Tibial nerve (tissue), 4 donors: ENCODE measurements at places on chromosomes 7 and 10.

GRCh38 chr7:26441611-26442277 is 150.1 kb downstream of the SNX10 start:
- DNase-seq, result no peak
- H3K27me3 ChIP-seq, result no peaks in the 10 kb centered on the region
- no peak overlapping the region for H3K27ac ChIP-seq

- no peak for DNase-seq
- peaks cover 58% of the 10 kb centered on the region for H3K36me3 ChIP-seq
- H3K27ac ChIP-seq, result peak overlapping the region; percentile 87
- no peaks in the 10 kb centered on the region for H3K27me3 ChIP-seq
- H3K4me3 ChIP-seq, result no peak overlapping the region
Measured at GRCh38 chr10:71750124-71750841, 23.0 kb downstream of the VSIR start.

DNA sequence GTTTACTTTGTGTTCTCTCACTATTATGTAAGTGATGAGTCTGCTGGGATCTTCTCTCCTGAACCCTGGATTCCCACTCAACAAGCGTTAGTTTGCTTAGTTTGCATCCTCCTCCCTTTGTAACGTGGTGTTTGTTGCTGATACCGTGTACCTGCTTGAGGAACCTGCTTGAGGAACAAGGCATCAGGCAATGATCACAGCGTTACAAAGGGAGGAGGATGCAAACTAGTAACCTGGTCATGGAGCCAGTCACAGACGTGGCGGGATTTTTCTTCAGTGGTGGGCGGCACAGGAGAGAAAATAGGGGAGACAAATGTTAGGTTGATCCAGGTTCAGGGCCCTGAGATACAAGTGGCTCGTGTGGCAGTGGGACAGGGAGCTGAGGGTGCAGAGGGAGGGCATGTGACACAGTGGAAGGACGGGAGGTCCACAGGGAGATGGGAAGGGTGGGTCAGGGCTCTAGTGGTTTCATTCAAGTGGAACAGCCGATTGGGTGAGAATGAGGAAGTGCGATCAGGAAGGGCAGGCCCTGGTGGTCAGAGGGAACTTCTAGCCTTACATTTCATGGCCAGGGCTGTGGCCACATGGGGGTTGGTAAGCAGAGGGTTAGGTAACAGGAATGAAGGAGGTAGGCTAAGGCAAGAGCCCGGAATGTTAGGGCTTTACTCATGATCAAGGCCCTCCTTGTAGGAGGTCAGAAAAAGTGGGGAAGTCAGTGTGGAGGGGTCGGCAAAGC is 38.0 kb downstream of the SNX10 start:
- H3K4me3 ChIP-seq, result no peak overlapping the region
- no peak overlapping the region for H3K27ac ChIP-seq
- no peaks in the 10 kb centered on the region for H3K4me1 ChIP-seq
- peak; percentile 13 for DNase-seq
- no peaks in the 10 kb centered on the region for H3K36me3 ChIP-seq

- H3K4me3 ChIP-seq, result no peak overlapping the region
- DNase-seq, result no peak
Measured at GRCh38 chr7:128435327-128435686, 20.4 kb upstream of the HILPDA start.

- H3K36me3 ChIP-seq, result peaks cover 90% of the 10 kb centered on the region
- no peak overlapping the region for H3K4me3 ChIP-seq
- H3K27me3 ChIP-seq, result no peaks in the 10 kb centered on the region
Measured at GRCh38 chr7:149552799-149553198, 55.2 kb upstream of the ZNF746 start.

DNA sequence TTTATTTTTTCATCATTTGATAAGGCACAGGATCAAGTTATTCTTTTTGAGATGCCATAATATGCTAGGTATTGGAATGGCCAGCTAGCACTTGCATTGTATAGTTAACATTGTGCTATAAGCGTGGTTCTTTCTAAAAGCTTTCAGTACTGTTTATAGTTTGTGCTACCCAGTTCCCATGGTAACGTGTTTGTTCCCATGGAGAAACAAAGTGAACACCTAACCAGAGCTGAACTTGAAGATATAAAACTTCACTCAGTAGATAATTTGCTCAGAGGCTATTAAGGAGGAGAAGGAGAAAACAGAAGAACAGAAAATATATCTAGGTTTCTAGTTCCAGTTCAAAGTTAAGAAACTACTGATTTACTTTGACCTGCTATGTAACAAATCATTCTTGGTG is 23.6 kb upstream of the ITGB8 start:
- DNase-seq, result no peak
- peaks cover 4% of the 10 kb centered on the region for H3K4me1 ChIP-seq
- no peak overlapping the region for H3K4me3 ChIP-seq
- no peaks in the 10 kb centered on the region for H3K36me3 ChIP-seq
- H3K27me3 ChIP-seq, result no peaks in the 10 kb centered on the region

- no peak overlapping the region for H3K4me3 ChIP-seq
- DNase-seq, result no peak
- H3K4me1 ChIP-seq, result peaks cover 75% of the 10 kb centered on the region
- H3K27ac ChIP-seq, result peak overlapping the region; percentile 45
- H3K36me3 ChIP-seq, result no peaks in the 10 kb centered on the region
Measured at GRCh38 chr7:55053651-55054571, 35.1 kb downstream of the EGFR start.

- DNase-seq, result no peak
- peak overlapping the region; percentile 92 for H3K4me3 ChIP-seq
- no peaks in the 10 kb centered on the region for H3K27me3 ChIP-seq
- no peaks in the 10 kb centered on the region for H3K36me3 ChIP-seq
Measured at GRCh38 chr10:110304394-110304779, 333 bp downstream of the SMNDC1 start.

GRCh38 chr7:2247141-2247995 is 5.3 kb downstream of the NUDT1 start:
- no peaks in the 10 kb centered on the region for H3K36me3 ChIP-seq
- no peak for DNase-seq
- no peak overlapping the region for H3K4me3 ChIP-seq
- H3K4me1 ChIP-seq, result peaks cover 6% of the 10 kb centered on the region
- no peaks in the 10 kb centered on the region for H3K27me3 ChIP-seq

DNA sequence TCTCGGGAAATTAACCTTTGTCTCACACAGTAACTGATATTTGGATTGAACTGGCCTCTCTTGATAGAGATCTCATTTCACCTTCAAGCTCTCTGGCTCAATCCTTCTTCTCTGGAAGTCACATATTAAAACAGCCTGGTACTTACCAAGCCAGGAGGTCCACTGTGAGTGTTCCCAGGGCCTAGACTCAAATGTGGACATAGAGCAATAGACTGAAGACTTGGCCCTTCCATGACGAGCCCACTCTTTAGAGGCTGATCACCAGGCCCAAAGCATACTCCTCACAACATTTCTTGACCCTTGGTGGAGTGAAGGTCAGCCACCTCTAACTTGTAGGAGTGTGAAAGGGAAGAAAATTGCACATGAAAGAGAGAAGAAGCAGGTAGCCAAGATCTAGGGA is 38.5 kb downstream of the COL1A2 start:
- H3K27me3 ChIP-seq, result no peaks in the 10 kb centered on the region
- H3K27ac ChIP-seq, result no peak overlapping the region
- H3K4me3 ChIP-seq, result no peak overlapping the region
- DNase-seq, result no peak
- H3K4me1 ChIP-seq, result peaks cover 4% of the 10 kb centered on the region

GRCh38 chr7:74598558-74598957 is 59.0 kb upstream of the GTF2I start:
- no peak for DNase-seq
- no peak overlapping the region for H3K27ac ChIP-seq
- no peaks in the 10 kb centered on the region for H3K27me3 ChIP-seq
- no peak overlapping the region for H3K4me3 ChIP-seq
- no peaks in the 10 kb centered on the region for H3K36me3 ChIP-seq

- no peak for DNase-seq
- no peaks in the 10 kb centered on the region for H3K27me3 ChIP-seq
- H3K4me3 ChIP-seq, result no peak overlapping the region
- H3K27ac ChIP-seq, result no peak overlapping the region
- H3K4me1 ChIP-seq, result no peaks in the 10 kb centered on the region
Measured at GRCh38 chr7:110090110-110090820, 1000.7 kb upstream of the LRRN3 start.

- DNase-seq, result no peak
- H3K4me3 ChIP-seq, result no peak overlapping the region
- no peaks in the 10 kb centered on the region for H3K36me3 ChIP-seq
- H3K4me1 ChIP-seq, result no peaks in the 10 kb centered on the region
Measured at GRCh38 chr7:151758622-151759540, 118.0 kb downstream of the PRKAG2 start.

DNA sequence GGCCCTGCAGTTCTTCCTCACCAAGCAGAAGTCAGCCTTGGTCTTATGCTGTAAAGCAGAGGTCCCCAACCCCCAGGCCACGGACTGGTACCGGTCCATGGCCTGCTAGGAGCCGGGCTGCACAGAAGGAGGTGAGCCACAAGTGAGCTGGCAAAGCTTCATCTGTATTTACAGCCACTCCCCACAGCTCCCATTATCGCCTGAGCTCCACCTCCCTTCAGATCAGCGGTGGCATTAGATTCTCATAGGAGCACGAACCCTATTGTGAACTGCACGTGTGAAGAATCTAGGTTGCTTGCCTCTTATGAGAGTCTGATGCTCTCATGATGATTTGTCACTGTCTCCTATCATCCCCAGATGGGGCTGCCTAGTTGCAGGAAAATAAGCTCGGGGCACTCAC is 87.6 kb upstream of the NEBL start:
- no peaks in the 10 kb centered on the region for H3K27me3 ChIP-seq
- no peak overlapping the region for H3K4me3 ChIP-seq

GRCh38 chr7:74625446-74625845 is 32.1 kb upstream of the GTF2I start:
- DNase-seq, result no peak
- no peak overlapping the region for H3K27ac ChIP-seq
- H3K36me3 ChIP-seq, result no peaks in the 10 kb centered on the region
- no peaks in the 10 kb centered on the region for H3K27me3 ChIP-seq
- H3K4me3 ChIP-seq, result no peak overlapping the region
- H3K4me1 ChIP-seq, result no peaks in the 10 kb centered on the region

- no peaks in the 10 kb centered on the region for H3K36me3 ChIP-seq
- no peak for DNase-seq
- H3K27ac ChIP-seq, result no peak overlapping the region
- no peaks in the 10 kb centered on the region for H3K4me1 ChIP-seq
- H3K4me3 ChIP-seq, result no peak overlapping the region
Measured at GRCh38 chr10:132996603-132997343, 54.4 kb upstream of the CFAP46 start.

- no peak overlapping the region for H3K4me3 ChIP-seq
- H3K27me3 ChIP-seq, result no peaks in the 10 kb centered on the region
- H3K36me3 ChIP-seq, result no peaks in the 10 kb centered on the region
- no peak overlapping the region for H3K27ac ChIP-seq
Measured at GRCh38 chr7:115359955-115360354, 438.1 kb downstream of the MDFIC start.

DNA sequence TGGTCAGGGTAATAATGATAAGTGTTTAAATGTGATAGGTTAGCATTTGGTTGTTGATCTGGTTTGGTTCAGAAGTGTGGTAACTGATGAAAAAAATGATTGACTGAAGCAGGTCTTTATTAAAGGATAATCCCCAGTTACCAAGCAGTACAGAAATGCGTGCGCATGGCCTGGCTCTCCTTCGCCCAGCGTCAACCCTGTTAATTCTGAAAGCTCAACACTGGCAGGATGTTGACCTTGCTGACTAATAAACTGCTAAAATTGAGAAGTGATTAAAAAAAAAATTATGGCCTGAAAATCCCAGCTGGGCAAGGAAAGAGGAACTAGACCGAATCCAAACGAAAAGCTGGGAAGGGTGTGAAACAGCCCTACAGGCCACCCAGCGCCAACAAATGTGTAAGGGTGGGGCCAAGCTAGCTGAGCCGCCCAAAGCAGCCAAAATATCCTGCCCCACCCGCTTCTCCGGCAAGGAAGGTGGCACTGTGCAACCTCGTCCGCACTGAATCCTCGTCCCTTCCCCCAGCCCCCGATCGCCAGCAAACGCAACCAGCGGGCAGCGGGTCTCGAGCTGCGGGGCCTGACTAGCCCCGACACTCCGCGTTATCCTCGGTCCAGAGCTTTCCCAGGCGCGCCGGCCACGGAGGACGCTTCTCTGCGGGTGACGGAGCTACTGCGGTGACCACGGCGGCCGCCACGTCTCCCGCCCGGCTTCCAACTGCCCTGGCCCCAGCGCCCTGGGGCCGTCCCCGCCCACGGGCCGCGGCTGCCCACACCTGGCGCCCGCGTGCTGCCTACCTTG is 561 bp downstream of the SHTN1 start:
- no peak for DNase-seq
- no peaks in the 10 kb centered on the region for H3K4me1 ChIP-seq
- H3K27me3 ChIP-seq, result no peaks in the 10 kb centered on the region
- no peaks in the 10 kb centered on the region for H3K36me3 ChIP-seq
- H3K4me3 ChIP-seq, result peak overlapping the region; percentile 57
- peak overlapping the region; percentile 42 for H3K27ac ChIP-seq

GRCh38 chr10:99711129-99711719 is 20.7 kb downstream of the COX15 start:
- no peaks in the 10 kb centered on the region for H3K36me3 ChIP-seq
- no peak overlapping the region for H3K27ac ChIP-seq
- DNase-seq, result peak; percentile 49
- no peaks in the 10 kb centered on the region for H3K27me3 ChIP-seq
- no peak overlapping the region for H3K4me3 ChIP-seq

DNA sequence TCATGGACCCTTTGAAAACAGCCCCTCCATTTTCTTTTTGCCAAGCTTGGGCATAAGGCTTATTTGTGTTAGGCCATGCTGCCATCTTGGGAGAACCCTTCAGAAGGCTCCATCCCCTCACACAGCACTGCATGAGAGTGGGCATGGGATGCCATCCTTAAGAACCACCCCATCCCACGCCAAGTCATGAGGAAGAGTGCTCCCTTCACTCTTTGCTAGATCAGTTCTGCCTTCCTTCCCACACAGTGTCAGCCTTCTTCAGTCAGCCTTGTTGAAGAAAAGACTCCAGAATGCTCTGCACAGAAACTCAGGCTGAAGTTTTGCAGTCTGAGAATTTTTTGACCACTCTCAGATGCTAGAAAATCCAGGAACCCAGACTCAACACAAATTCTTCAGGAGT is 15.5 kb upstream of the CHN2 start:
- H3K4me3 ChIP-seq, result no peak overlapping the region
- no peaks in the 10 kb centered on the region for H3K36me3 ChIP-seq
- no peaks in the 10 kb centered on the region for H3K27me3 ChIP-seq
- no peak for DNase-seq
- no peak overlapping the region for H3K27ac ChIP-seq
